ENCODE measurements at places on chromosomes 5 and 9.

GRCh38 chr9:125651576-125652232 lies 55.3 kb downstream of the MAPKAP1 start:
- DNase-seq, result no peak

DNA sequence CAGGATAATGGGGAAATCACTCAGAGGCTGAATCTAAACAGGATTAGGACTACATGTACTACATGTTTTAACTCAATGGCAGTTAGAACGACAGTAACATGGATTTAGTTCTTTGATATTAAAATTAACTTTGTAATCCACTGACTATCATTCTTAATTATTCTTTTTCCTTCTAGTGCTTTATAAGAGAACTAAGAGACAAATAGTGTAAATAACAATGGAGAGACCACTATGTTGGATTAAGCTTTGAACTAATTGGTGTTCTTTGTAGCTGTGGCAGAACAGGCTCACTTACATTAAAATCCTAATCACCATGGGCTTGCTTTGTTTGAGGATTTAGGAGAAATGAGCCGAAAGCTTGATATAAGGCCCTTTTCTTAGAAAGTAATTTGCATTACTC lies 18.8 kb downstream of the NMRK1 start:
- DNase-seq, result no peak

- DNase-seq, result no peak
Observed at GRCh38 chr9:137358126-137358525, 56.1 kb upstream of the NRARP start.

GRCh38 chr9:6788162-6789016 lies 30.6 kb downstream of the KDM4C start:
- DNase-seq, result no peak

GRCh38 chr5:181184845-181185216 lies 20.2 kb downstream of the TRIM7 start:
- no peak for DNase-seq

DNA sequence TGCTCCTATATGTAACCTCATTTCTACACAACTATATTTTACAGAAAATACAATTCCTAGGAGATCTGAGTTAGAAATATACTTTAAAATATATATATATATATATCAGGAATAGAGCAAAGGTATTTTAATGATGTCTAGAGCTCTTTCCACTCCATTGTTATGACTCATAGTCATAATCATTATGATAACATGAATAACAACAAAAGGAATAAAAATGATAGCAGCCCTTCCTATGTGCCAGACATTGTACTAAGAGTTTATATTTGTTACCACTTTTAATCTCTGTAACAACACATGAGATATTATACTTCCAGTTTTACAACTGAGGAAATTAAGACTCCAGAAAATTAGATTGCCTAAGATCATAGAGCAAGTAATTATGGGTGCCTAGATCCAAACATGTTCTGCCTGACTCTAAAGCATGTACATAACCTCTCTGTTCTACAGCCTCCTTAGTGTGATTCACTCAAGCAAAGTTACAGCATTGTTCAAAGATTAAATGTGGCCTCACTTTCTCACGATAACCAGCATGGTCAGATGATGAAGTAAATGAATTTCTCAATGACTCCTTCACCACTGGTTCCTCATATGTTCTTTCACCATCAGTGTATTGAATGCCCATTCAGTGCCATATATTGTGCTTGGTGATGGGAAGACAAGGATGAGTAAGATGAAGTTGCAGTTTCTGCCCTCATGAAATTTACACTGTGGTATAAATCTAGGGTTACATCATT lies 452.1 kb downstream of the EFNA5 start:
- no peak for DNase-seq

DNA sequence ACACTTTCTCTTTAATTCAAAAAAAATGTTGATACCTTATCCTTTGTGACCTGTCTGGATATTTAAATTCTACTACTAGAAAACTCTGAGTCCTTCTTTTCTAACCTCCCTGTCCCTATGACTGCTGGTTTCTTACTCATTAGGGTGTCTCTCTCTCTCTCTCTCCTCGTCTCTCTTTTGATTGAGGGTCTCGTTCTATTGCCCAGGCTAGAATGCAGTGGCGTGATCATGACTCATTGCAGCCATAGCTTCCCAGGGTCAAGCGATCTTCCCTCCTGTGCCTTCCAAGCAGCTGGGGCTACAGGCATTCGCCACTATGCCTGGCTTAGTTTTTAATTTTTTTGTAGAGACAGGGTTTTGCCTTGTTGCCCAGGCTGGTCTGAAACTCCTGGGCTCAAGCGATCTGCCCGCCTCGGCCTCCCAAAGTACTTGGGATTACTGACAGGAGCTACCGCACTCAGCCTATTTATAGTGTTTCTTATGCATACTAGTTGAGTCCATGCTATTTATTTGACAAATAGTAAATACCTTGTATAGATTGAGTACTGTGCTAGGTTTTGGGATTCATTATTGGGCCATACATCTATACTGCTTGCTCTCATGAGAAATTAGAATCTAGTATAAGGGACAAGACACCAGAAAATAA lies 61.9 kb downstream of the NSD1 start:
- no peak for DNase-seq

DNA sequence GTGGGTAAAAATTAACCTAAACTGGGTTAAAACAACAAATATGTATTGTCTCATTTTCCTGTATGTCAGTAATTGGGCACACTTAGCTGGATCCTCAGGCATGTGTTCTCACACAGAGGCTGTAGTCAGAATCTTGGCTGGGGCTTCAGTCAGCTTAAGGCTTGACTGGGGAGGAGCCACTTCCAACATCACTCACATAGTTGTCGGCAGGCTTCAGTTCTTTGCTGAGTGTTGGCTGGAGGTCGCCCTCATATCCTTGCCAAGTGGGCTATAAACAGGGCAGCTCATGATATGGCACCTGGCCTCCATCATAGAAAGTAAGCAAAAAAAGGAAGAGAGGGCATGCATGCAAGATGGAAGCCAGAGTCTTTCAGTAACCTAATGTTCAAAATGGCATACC lies 173.0 kb downstream of the GIN1 start:
- no peak for DNase-seq

- peak; percentile 25 for DNase-seq
Observed at GRCh38 chr9:69971643-69972449, 71.8 kb upstream of the MAMDC2 start.

- DNase-seq, result no peak
Observed at GRCh38 chr5:19923742-19924141, 64.3 kb downstream of the CDH18 start.

- no peak for DNase-seq
Observed at GRCh38 chr5:128304791-128305190, 221.2 kb downstream of the SLC12A2 start.

DNA sequence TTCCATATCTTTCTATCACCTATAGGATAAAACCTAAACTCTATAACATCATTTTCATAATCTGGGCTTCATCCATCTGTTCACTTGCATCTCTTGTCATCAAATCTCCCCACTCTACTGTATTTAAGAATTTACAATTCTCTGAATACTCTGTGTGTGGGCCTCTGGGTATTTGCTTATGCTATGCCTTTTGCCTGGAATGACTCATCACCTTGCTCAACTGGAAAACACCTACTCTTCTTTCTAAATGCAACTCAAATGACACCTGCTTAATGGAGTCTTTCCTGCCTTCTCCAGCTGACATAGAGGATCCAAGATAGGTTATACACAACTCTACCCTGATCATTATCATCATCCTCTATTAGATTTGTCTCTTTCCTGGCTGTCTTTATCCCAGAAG lies 421.7 kb downstream of the SPATA31D1 start:
- DNase-seq, result no peak

DNA sequence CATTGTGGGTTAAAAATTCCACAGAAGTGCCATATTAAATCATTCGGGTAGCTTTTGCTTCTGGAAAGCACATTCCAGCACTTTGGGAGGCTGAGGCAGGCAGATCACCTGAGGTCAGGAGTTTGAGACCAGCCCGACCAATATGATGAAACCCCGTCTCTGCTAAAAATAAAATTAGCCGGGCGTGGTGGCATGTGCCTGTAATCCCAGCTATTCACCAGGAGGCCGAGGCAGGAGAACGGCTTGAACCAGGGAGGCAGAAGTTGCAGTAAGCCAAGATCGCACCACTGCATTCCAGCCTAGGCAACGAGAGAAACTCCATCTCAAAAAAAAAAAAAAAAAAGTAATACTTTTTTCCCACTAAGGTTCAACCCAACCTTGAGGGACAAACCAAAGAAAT lies 189.8 kb downstream of the TSSK1B start:
- DNase-seq, result no peak

DNA sequence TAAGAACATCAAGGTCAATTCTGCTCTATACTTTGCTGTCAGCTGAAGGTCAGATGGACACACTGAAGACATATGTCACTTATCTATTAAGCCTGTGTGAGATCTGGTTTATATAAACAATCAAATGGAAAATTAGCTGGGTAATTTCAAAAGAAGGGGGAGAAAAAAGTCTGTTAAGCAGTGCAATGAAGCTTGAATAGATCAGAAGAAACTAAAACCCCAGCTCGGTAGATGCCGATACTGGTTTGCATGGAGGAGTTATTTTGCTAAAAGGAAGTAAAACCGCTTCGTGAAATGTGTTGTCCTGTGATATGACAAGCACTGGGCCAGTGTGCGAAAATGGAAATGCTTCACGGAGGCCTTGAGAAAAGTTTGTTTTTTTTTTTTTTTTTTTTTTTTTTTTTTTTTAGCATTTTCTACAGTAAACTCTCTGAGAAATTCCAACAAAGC lies 148.8 kb downstream of the MEF2C start:
- DNase-seq, result no peak

DNA sequence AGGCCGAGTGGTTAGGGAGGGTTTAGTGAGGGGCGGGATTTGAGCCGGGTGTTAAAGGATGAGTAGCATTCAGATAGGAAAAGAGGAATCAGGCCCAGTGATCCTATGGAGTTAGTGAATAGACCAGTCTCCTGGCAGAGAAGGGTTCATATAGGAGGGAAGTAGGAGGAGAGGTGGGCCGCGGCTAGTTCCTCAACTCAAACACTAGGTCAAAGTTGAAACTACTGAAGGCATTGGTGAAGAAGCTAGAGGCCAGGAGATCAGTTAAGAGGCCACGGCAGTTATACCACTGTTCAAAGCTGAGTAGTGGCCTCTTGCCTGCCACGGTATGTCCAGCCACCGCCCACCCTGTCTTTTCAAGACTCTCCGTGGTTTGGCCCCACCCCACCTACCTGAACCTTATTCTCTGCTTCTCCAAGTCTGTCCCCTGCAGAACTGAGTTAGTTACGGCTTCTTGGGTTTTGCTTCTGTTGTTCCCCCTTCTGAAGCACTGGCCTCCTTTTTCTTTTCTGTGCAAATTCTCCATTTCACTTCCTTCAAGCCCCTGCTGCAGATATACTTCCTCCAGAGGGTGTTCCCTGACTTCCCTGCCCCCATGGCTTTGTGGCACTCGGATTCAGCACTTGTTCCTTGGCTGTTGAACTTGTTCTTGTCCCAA lies 1.8 kb downstream of the ZBTB34 start:
- no peak for DNase-seq

DNA sequence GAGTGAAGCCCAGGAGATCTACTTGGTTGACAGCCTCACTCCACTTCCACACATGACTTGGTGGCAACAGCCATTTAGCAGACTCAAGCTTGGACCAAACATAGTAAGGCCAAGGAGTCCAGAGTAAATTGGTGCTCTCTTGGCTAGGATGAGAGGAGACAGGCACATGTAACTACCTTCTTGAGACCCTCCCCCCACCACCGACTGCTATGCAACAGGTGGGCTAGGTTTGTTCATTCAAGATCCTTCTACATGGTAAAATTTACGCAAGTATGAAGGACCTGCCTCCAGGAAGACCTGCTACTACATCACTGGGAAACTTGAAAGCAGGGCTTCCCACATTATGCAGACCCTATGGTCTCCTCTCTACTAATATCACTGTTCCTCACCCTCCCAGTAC lies 442.4 kb downstream of the SPOCK1 start:
- DNase-seq, result no peak
